ENCODE measurements at places on chromosomes 1 and 21.

GRCh38 chr1:100832694-100833428 is 61.8 kb downstream of the EXTL2 start:
- DNase-seq, result no peak

DNA sequence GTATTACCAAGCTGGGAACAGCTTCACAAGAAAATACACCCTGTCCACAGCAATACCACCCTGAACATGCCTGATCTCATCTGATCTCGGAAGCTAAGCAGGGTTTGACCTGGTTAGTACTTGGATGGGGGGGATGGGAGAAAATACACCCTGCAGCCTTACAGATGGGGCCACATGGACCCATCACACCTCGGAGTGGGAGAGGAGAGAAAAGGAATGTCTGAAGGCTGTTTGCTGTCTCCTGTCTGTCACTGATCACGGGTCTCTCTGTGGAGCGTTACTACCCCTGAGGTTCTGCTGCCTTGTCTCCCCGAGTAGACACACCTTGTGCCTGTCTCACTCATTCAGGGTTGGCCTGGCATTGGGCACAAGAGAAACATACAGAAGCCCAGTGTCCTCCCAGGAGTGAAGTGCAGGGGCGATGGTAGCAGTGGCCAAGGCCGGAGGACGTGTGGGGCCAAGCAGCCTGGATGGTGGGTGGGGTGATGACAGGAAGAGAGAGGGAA is 48.0 kb downstream of the TEX35 start:
- DNase-seq, result no peak

DNA sequence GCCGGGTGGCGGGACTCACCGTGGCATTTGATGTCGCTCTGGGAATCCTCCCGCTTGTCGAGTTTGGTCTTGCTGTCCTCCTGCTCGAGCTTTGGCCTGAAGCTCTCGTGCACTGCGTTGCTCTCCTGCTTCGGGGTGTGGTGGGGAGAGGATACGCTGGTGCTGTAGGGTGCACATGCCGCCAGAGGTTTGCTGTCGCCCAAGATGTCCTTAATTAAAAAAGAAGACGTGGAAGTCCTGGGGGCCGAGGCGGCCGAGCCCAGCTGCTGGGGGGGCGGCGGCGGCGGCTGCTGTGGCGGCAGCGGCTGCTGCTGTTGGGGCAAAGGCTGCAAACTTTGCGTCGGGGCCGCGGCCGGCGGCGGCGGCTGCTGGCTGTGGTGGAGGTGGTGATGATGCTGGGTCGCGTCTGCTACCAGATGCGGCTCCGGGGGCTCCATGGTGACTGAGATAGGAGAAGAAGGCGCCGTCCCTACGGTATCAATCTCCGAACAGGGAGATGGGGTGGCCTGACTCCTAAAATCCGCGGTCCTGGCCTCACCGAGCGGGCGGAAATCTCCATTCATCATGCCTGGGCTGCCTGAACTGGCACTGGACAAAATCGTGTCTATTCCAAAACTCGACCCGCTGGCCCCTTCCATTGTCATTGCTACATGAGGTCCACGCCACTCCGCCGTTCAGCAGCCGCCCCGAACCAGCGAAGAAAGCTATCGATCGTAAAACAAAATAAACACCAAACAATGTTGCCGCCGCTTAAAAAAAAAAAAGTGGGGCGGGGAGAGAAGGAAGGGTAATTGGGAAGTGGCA is at the start of gene BARHL2:
Gene BARHL2, minus strand, starts transcription at position 751 of the 804 bp plus-strand sequence. Its CDS starts 107 bp downstream, at position 644.
- DNase-seq, result no peak

- DNase-seq, result no peak
These were observed at the start of gene CAPN9 for GRCh38 chr1:230747127-230747730. Gene CAPN9, plus strand, starts transcription at chr1:230747388. Its CDS starts 109 bp downstream, at chr1:230747497.

GRCh38 chr1:178724728-178725465 is at the start of gene RALGPS2:
Gene RALGPS2, plus strand, starts transcription at chr1:178725244. Its CDS starts 51,521 bp downstream, at chr1:178776765.
- DNase-seq, result peak; percentile 85

GRCh38 chr1:172498857-172499256 is 34.1 kb upstream of the SUCO start:
- DNase-seq, result no peak

DNA sequence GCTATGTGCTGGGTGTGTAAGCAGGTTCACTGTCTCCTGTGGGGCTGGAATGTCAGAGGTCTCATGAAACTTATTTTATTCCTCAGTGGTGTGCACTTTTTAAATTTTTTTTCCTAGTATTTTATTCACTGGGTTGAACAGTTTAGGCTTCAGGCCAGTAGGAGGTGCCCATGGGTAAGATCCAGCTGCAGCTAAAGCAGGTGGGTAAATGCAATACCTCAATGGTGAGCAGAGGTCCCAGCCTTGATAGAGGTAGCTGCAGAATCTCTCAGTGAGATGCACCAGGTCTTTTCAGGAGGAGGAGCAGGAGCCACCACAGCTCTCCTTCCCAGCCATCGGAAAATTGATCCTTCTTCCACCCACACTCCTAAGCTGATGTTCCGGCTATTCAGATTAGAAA is 12.6 kb upstream of the OR6N2 start:
- peak; percentile 74 for DNase-seq

DNA sequence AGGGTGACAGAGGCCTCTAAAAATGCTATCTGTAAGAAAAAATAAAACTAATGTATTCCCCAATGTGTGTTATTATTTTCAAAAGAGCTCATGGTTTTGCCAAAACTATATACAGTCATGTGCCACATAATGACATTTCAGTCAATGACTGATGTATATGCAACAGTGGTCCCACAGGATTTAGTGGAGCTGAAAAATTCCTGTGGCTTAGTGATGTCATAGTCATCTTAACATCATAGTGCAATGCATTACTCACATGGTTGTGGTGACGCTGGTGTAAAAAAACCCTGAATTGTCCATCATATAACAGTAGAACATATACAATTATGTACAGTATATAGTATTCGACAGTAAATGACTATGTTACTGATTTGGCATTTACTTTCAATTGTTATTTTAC is 172.4 kb downstream of the CACNA1E start:
- DNase-seq, result no peak

GRCh38 chr1:41492341-41492848 is 7.9 kb upstream of the EDN2 start:
- peak; percentile 72 for DNase-seq

GRCh38 chr1:115299266-115299665 is 38.8 kb downstream of the NGF start:
- no peak for DNase-seq

- DNase-seq, result no peak
These were observed 66.6 kb downstream of the SPATA6 start for GRCh38 chr1:48405400-48405799.

- DNase-seq, result no peak
These were observed 35.0 kb upstream of the RAP1GAP start for GRCh38 chr1:21704145-21704544.

- no peak for DNase-seq
These were observed 172.7 kb downstream of the RASAL2 start for GRCh38 chr1:178266619-178267066.

- no peak for DNase-seq
These were observed 1.5 kb upstream of the SYDE2 start for GRCh38 chr1:85202092-85202863.

DNA sequence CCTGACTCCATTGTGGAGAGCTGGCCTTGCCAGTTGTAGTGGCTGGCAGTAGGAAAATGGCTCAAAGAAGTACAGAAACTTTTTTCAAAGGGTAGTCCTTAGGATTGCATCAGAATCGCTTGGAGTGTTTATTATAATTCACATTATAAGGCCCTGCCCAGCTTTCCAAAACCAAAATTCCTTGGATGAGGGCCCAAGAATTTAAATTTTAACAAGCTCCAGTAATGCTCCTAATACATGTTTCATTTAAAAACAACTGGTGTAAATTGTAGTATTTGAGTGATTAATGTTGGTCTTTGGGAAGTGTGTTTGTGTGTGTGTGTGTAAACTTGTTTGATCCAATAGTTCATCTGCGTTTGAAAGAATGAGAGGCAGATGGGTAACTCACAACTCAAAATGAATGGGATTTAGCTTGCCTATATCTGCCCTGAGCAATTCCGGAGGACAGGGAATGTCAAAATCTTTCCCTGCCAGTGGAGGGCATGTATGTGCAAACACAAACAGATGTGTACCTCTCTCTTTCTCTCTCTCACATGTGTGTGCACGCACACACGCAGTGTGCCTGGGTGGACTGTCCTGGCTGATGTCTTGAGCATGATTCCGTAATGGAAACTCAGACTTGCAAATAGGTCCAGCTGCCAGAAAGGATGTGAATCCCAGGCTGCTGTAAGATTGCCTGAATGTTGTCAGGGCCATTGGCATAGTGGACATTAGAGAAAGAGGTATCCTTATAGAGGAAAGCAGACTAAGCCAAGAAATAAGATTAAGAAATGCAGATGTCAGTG is 293.1 kb downstream of the LMX1A start:
- no peak for DNase-seq

DNA sequence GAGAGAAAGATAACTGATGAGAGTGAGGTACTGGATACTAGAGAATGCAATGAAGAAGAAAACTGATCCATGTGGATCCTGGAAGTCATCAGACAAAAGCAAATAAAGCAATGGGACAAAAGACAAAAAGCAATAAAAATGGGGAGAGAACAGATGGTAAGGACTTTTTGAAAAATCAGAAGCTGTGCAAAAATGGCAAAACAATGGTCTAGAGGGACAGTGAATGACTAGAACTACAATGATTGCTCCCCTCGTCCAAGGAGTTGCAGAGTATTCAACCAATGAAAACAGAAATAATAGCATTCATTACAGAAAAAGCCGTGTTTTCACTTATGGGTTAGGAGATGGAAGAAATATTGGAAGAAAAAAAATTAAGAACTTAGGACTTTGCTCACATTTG is 18.5 kb downstream of the LUZP1 start:
- no peak for DNase-seq

DNA sequence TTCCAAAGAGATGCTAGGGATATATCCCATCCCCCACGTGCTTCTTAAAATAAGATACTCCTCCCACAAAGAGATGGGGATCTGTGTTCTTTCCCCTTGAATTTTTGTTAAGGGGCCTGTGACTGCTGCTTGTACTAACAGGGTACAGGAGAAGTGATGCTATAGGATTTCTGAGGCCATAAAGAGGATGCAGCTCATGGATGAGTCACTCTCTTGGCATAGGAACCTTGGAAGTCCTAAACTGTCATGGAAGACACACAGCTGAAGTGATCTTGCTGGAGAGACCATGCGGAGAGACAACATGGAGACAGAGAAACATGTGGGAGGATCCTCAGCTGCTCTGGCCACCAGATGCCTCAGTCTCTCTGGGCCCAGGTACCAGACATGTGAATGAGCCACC is 157.2 kb downstream of the S1PR1 start:
- no peak for DNase-seq

DNA sequence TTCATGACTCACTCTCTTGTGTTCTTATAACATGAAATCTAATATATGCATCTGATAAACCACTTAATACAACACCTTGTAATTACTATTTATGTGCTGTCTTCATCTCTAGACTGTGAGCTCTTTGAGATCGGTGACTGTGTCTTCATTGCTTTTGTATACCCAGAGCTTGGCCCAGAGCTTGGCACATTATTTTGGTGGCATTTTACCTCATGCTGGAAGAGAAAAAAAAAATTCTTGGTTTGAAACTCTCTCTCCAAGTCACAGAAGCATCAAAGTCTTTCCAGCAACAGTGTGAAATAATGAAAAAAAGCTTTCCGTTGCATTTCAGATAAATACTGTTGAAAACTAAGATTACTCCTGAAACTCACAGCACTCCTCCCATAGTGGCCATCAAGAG is 451.6 kb downstream of the NUF2 start:
- no peak for DNase-seq

DNA sequence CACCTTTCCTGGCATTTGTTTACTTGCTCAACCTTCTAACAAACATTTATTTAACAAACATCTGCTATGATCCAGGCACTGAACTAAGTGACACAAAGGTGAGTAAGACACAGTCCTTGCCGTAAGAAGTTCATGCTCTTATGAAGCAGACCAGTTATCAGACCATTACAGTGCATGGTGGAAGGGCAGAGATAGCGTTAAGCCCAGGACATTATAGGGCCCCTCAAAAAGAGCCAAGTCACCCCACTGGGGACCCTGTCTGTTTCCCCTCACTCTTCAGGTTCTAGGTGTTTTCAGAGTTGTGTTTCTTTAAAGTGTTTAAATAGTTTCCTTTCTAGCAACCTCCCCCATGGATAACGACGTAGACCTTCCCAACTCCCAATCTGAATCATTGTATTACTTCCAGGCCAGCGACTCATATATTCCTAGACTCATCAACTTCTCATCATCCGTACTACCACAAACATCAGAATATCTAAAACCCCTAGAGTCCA is 39.3 kb downstream of the TCP10L start:
- DNase-seq, result no peak

GRCh38 chr1:165395478-165395877 is 39.0 kb upstream of the LMX1A start:
- DNase-seq, result no peak

DNA sequence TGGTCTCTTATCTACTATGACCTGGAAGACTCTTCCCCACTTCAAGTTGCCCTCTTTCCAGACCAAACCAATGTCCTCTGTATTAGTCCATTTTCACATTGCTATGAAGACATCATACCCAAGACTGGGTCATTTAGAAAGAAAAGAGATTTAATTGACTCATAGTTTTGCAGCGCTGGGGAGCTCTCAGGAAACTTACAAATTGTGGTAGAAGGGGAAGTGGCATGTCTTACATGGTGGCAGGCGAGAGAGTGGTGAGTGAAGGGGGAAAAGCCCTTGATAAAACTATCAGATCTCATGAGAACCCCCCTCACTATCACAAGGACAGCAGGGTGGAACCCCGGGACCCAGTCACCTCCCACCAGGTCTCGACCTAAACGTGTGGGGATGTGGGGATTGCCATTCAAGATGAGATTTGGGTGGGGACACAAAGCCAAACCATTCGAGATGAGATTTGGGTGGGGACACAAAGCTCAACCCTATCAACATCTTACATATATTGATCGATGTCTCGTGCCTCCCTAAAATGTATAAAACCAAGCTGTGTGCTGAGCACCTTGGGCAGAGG is 14.2 kb upstream of the AGPAT3 start:
- DNase-seq, result no peak

DNA sequence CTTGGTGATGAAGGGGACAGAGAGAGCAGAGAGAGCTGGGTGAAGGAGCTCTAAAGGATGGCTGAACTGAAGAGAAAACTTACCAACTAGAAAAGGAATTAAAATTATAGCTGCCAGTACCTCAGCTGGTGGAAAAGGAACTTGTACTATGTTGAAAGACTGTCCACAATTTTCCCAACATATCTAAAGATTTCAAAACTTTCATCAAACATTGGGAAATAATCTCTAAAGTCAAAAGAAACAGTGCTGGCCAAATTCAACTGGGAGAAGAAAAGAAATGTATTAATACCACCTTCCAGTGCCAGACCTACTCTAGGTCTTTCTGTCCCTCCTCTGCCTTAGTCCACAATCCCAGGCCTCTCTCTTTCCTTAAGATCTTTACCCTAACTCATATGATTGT is 6.1 kb downstream of the SMG5 start:
- DNase-seq, result no peak

- DNase-seq, result no peak
These were observed 3.0 kb downstream of the PAXBP1 start for GRCh38 chr21:32768530-32768929.

GRCh38 chr1:35932158-35932636 is 1.3 kb downstream of the AGO3 start:
- DNase-seq, result no peak

Measured in activated effector memory CD4-positive, alpha-beta T cell treated with anti-CD3 and anti-CD28 coated beads, Interleukin-2, amount 50 U/mL, for 16 hours (primary cell).